Fibroblast of lung (primary cell): ENCODE measurements at places on chromosomes 11 and 22.

DNA sequence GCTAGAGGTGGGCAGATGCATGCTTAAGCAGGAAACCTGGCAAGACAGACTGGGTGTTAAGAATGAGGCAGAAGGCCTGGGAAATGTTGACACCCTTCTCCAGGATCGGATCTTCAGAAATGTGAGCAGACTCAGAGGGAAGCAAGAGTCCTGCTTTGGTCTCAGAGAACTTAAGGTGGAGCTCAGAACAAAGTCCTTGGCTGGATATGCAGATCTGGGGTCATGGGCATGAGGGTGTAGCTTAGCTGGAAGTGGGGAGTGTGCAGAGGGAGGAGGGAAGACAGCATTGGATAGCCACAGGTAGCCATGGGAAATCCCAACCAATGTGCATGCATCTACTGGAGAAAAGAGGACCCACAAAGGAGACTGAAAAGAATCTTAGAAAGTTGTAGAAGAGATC lies 58.6 kb upstream of the CDON start:
- peaks cover 11% of the 10 kb centered on the region for H3K27me3 ChIP-seq
- peaks cover 3% of the 10 kb centered on the region for H3K4me1 ChIP-seq
- no peak overlapping the region for H3K27ac ChIP-seq
- H3K36me3 ChIP-seq: no peaks in the 10 kb centered on the region

DNA sequence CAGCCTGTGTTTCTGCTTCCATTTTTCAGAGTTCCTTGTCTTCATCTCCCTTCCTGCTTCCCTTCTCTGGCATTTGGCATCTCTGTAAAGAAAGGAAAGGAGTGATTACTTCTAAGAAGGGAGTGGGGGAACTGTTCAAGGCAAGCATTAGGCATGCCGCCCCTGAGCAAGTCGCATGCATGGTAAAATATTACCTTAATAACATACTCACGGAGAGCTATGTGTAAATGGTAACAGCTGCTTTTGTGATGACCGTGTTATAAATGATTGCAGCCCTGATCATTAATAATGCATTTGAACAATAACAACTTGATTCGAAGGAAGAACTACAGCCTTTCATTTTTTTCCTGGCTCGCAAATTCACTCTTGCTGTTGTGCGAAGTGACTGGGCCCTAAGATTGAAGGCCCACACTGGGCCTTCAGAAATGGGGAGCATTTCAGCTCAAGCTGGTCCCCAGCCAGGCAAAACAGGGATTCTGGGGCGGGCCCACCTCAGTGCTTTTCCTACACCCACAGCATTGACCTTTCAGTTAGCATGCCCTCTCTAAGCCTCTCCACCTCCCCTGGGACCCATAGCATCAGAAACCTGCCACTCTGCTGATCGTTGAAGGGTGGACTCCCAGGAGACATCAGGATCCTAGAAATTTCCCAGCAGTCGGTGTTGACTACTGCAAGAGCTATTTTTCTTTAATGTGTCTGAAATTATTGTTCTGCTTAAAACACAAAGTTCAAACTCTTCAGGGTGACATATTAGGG lies 263.0 kb upstream of the CADM1 start:
- no peaks in the 10 kb centered on the region for H3K27me3 ChIP-seq
- H3K27ac ChIP-seq: no peak overlapping the region
- H3K4me3 ChIP-seq: no peak overlapping the region
- no peaks in the 10 kb centered on the region for H3K4me1 ChIP-seq

DNA sequence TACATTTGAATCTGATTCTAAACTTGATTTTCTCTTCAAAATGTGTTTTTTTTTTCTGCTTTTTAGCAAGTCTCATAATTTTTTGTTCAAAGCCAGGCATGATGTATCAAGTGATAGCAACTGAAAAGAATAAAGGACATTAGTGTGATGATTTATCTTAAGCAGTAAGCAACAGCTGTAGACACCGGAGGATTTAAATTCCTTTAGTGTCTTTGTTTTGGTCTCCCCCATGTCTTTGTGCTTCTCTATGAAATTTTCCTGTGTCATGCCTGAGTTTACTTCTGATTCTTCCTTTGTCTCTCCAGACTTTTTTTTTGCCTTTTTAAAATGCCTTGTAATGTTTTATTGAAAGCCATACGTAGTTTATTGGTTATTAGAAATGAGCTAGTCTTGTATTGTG lies 934.2 kb upstream of the RAG2 start:
- H3K27ac ChIP-seq: no peak overlapping the region
- H3K4me3 ChIP-seq: no peak overlapping the region
- H3K27me3 ChIP-seq: no peaks in the 10 kb centered on the region
- no peak for DNase-seq
- H3K36me3 ChIP-seq: no peaks in the 10 kb centered on the region

DNA sequence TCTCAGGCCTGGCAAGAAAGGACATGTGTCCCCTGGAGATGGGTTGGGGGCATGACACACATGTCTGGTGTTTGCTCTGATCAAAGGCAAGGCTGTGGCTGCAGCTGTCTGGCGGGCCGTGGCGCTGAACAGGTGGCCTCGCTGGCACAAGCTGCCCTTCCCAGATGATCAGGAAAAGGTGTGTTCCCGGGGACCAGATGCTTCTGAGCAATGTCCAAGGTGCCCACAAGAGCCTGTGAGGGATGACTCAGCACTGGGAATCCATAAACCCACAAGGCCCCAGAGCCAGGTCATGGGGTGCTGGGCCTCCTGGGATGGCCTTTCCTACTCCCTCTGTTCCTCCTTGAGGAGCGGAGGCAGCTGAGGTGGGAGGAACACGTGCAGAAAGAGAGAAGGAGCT lies 9.7 kb upstream of the LRP5 start:
- H3K36me3 ChIP-seq: no peaks in the 10 kb centered on the region
- H3K27me3 ChIP-seq: no peaks in the 10 kb centered on the region
- H3K27ac ChIP-seq: no peak overlapping the region
- no peak overlapping the region for H3K4me3 ChIP-seq
- H3K4me1 ChIP-seq: no peaks in the 10 kb centered on the region
- peak; percentile 30 for DNase-seq

DNA sequence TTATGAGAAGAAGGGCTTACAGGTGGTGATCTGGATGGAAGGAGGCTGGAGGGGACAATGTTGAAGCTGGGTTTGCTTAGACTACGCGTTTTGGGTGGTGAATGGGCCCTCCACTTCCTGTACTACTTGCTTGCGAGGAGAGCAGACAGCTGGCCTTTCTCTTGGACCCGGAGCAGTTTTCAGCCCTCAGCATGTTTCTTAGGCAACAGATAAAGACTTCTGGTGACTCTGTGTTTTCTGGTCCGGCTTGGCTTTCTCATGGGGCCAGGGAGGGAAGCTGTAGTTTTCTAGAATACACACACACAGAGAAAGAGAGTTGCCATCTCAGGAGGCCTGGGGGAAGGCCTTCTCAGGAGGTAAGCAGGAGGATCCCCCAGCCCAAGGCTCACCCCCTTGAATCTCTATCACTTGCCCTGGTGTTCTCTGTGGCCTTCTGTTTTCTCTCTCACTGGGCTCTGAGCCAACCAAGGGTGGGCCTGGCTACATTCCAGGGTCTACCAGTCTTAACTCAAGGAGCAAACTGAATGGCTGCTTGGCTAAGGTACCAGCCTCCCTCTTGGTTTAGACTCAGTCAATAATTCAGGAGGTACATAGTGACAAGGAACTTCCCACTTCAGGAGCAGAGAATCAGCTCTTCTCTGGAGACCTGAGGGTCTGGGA lies 2.4 kb downstream of the CCS start:
- no peak overlapping the region for H3K27ac ChIP-seq
- H3K4me1 ChIP-seq: no peaks in the 10 kb centered on the region
- H3K36me3 ChIP-seq: peaks cover 5% of the 10 kb centered on the region
- no peak overlapping the region for H3K4me3 ChIP-seq
- DNase-seq: peak; percentile 57
- H3K27me3 ChIP-seq: no peaks in the 10 kb centered on the region

- H3K36me3 ChIP-seq: no peaks in the 10 kb centered on the region
- H3K27ac ChIP-seq: no peak overlapping the region
- no peaks in the 10 kb centered on the region for H3K4me1 ChIP-seq
- no peak overlapping the region for H3K4me3 ChIP-seq
- H3K27me3 ChIP-seq: no peaks in the 10 kb centered on the region
These were observed 13.6 kb upstream of the ZNRF3 start for GRCh38 chr22:28869736-28870135.

DNA sequence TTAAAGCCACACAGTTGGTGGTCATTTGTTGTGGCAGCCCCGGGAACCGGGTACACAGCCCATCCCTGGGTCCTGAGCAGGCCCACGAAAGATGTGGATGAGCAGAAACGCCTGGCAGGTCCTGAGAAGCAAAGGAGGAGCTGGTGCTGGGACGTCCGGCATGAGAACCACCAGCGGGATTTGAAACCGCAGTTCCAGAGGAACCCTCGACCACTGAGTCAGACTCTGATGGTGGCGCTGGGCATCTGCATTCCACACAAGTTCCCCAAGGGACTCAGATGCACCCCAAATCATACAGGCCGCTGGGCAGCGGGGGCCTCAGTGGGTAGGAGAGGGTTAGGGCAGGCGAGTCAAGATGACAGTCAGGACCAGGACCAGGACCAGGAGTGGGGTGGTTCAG lies 363.0 kb downstream of the SHANK2 start:
- no peak overlapping the region for H3K27ac ChIP-seq
- DNase-seq: no peak
- no peaks in the 10 kb centered on the region for H3K4me1 ChIP-seq
- H3K36me3 ChIP-seq: no peaks in the 10 kb centered on the region

GRCh38 chr11:112174789-112175598 lies at the start of gene BCO2:
TSS of gene BCO2 (plus strand) at chr11:112175512. CDS start at chr11:112175602, 90 bp downstream.
- H3K27ac ChIP-seq: peak within 1 kb of the TSS; percentile 18
- DNase-seq: peak; percentile 67
- no peaks in the 10 kb centered on the region for H3K27me3 ChIP-seq
- H3K36me3 ChIP-seq: no peaks in the 10 kb centered on the region
- peaks cover 3% of the 10 kb centered on the region for H3K4me1 ChIP-seq

GRCh38 chr11:132960273-132961078 lies 571.8 kb downstream of the OPCML start:
- H3K36me3 ChIP-seq: no peaks in the 10 kb centered on the region
- H3K27me3 ChIP-seq: no peaks in the 10 kb centered on the region
- H3K4me1 ChIP-seq: no peaks in the 10 kb centered on the region
- DNase-seq: no peak
- no peak overlapping the region for H3K4me3 ChIP-seq

- DNase-seq: no peak
- H3K27ac ChIP-seq: no peak overlapping the region
- H3K27me3 ChIP-seq: no peaks in the 10 kb centered on the region
These were observed 14.3 kb upstream of the PMM1 start for GRCh38 chr22:41603873-41604332.

- no peaks in the 10 kb centered on the region for H3K36me3 ChIP-seq
- H3K27me3 ChIP-seq: no peaks in the 10 kb centered on the region
- peaks cover 32% of the 10 kb centered on the region for H3K4me1 ChIP-seq
- H3K4me3 ChIP-seq: no peak overlapping the region
These were observed 69.5 kb downstream of the ADM start for GRCh38 chr11:10374386-10374785.

DNA sequence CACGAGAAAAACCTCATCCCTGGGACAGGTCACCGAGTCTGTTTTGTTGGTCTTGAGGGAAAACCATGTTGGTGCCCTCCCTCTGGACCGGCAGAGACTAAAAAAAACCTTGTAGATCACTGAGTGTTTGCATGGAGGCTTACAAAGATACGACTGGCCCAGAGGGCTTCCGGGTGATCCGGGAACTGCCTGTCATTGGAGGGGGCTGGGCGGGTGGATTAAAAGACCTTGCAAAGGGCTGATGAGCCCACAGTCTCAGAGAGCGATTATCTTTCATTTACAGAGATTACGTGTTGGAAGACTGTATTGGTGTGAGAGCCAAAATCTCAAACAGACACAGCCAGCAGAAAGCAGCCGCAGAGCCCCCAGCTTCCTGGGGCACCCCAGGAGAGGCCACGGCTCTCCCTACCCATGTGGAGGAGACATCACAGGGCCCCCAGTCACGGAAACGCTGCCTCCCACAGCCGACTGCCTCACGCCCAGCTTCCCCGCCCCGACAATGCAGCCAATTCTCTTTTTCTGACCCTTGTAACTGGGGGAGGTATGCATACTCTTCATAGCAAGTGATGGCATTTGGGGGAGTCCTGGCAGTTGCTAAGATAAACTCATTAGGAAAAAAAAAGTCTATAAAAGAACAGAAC lies 426.4 kb downstream of the CTTN start:
- no peaks in the 10 kb centered on the region for H3K36me3 ChIP-seq
- no peak overlapping the region for H3K27ac ChIP-seq
- no peaks in the 10 kb centered on the region for H3K4me1 ChIP-seq
- no peak for DNase-seq
- H3K4me3 ChIP-seq: no peak overlapping the region

GRCh38 chr11:87438416-87438815 lies 400.7 kb downstream of the TMEM135 start:
- peaks cover 13% of the 10 kb centered on the region for H3K4me1 ChIP-seq
- H3K27ac ChIP-seq: peak overlapping the region; percentile 46
- no peaks in the 10 kb centered on the region for H3K36me3 ChIP-seq
- no peak overlapping the region for H3K4me3 ChIP-seq
- H3K27me3 ChIP-seq: no peaks in the 10 kb centered on the region

DNA sequence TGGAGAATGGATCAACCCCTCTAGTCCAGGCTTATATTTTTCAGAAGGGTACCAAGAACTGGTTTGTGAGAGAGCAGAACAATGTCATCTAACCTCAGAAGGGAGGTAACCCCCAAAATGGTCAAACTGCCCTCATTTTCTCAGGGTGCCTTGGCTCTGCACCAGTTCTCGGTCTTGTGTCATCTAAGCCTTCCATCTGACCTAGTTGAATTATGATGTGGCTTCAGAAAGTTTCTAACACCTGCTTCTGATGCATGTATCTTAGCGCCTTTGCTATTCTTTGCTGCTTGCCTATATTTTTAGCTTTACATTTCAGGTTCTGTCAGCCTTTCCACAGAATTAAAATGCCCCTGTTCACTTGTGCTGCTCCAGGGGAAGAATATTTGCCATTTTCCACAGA lies 91.7 kb upstream of the E2F8 start:
- H3K4me1 ChIP-seq: no peaks in the 10 kb centered on the region
- H3K27me3 ChIP-seq: peaks cover 11% of the 10 kb centered on the region
- DNase-seq: no peak
- no peak overlapping the region for H3K4me3 ChIP-seq
- H3K27ac ChIP-seq: no peak overlapping the region

- DNase-seq: no peak
- no peaks in the 10 kb centered on the region for H3K36me3 ChIP-seq
- H3K4me1 ChIP-seq: no peaks in the 10 kb centered on the region
These were observed 32.7 kb upstream of the DDX10 start for GRCh38 chr11:108632041-108632704.

DNA sequence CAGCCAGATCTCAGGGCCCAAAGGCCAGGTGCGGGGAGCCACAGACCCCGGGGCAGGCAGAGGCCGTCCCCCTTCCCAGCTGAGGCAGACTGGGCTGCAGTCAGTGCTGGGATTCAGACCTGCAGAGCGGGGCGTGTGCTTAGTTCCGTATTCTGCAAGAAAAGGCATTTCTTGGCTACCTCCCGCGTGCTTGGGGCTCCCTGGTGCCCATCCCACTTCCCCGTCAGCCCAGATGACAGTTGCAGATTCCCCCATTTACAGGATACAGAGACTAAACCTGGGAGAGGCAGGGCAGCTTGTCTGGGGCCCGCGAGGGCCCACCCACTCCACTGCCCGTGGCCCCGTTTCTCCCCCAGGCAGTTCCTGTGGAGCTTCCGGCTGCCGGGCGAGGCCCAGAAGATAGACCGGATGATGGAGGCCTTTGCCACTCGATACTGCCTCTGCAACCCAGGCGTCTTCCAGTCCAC lies 18.3 kb downstream of the CYTH4 start:
- no peak overlapping the region for H3K27ac ChIP-seq
- peaks cover 17% of the 10 kb centered on the region for H3K4me1 ChIP-seq
- no peaks in the 10 kb centered on the region for H3K36me3 ChIP-seq
- no peak overlapping the region for H3K4me3 ChIP-seq
- no peak for DNase-seq
- peaks cover 2% of the 10 kb centered on the region for H3K27me3 ChIP-seq

GRCh38 chr11:44950031-44950624 lies 555 bp downstream of the TP53I11 start:
- peaks cover 20% of the 10 kb centered on the region for H3K4me1 ChIP-seq
- H3K4me3 ChIP-seq: peak overlapping the region; percentile 82
- peak overlapping the region; percentile 57 for H3K27ac ChIP-seq
- DNase-seq: no peak
- peaks cover 5% of the 10 kb centered on the region for H3K36me3 ChIP-seq
- no peaks in the 10 kb centered on the region for H3K27me3 ChIP-seq
